AG08396 (cell line): ENCODE measurements at places on chromosomes 7 and 10.

- DNase-seq: no peak
Measured at GRCh38 chr10:86721232-86721631, 35.2 kb upstream of the BMPR1A start.

DNA sequence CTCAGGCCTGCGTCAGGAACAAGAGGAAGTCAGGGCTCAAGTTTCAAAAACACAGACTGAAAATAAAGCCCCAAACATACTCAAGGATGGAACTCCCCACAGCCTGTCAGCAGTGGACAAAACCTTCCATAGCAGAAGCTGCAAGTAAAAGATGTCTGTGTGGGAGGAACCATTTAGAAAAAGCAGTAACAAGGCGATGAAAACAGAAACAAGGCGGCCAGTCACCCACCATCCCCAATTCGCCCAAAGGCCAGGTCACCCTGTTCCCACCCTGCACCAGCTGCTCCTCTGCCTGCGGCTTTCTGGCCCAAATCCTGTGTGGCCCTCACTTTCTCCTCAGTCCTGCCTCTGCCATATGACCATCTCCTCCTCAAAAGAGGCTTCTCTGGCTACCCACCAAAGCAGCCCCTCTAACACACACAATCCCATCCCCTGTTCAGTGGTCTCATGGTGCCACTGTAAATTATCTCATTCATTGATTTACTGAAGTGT lies 27.8 kb downstream of the KCNMA1 start:
- DNase-seq: no peak

- DNase-seq: peak; percentile 78
Measured at GRCh38 chr10:69957886-69958555, 94.6 kb upstream of the MACROH2A2 start.

- no peak for DNase-seq
Measured at GRCh38 chr7:155959894-155960293, 147.6 kb upstream of the SHH start.
